GM23338 (cell line): ENCODE measurements at places on chromosomes 12 and 14.
A peak's percentile ranks its signal among the peaks of the same experiment; 100 is the strongest.

DNA sequence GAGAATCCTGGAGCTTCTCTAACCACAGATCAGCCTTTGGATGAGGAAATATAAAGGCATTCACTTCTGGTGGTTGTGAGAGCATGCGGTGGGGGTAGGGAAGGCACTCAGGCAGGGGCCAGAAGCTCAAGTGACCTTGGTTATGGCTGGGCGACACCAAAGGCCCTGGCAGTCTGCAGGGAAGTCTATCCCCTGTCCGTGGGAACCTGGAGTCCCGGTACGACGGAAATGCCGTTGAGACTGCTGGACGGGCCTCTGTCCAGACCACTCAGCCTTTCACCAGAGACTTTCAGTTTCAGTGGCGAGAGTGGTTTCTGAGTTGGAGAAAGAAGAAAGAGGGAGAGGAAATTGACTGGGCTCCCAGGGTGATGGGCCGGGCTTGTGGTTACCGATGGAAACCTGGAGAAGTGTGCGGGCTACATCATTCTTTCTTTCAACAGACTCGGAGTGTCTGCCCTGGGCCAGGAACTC, 20.9 kb downstream of the ISCA2 start:
- H3K27ac ChIP-seq: no peak overlapping the region
- no peaks in the 10 kb centered on the region for H3K36me3 ChIP-seq
- no peaks in the 10 kb centered on the region for H3K27me3 ChIP-seq
- H3K4me3 ChIP-seq: no peak overlapping the region
- H3K4me1 ChIP-seq: no peaks in the 10 kb centered on the region

DNA sequence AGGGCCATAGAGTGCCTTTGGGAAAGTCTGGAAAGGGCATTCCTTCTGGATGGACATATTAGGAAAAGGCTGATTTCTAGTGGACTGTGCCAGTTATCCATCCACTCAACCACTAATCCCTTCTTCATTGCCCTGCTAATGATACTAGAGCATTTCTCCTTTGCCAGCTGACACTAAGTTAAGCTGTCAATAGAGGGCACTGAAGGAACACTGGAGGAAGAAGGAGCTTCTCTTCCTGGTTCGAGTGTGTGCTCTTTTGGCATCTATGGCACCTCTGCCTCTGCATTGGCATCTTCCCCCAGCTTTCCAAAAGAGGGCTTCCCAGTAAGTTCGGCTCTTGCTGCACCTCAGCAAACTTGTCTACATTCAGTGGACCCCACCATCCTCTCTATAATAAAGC, 165.4 kb downstream of the DERA start:
- no peak overlapping the region for H3K27ac ChIP-seq
- DNase-seq: peak; percentile 78
- no peaks in the 10 kb centered on the region for H3K36me3 ChIP-seq
- no peaks in the 10 kb centered on the region for H3K27me3 ChIP-seq
- no peak overlapping the region for H3K4me3 ChIP-seq

DNA sequence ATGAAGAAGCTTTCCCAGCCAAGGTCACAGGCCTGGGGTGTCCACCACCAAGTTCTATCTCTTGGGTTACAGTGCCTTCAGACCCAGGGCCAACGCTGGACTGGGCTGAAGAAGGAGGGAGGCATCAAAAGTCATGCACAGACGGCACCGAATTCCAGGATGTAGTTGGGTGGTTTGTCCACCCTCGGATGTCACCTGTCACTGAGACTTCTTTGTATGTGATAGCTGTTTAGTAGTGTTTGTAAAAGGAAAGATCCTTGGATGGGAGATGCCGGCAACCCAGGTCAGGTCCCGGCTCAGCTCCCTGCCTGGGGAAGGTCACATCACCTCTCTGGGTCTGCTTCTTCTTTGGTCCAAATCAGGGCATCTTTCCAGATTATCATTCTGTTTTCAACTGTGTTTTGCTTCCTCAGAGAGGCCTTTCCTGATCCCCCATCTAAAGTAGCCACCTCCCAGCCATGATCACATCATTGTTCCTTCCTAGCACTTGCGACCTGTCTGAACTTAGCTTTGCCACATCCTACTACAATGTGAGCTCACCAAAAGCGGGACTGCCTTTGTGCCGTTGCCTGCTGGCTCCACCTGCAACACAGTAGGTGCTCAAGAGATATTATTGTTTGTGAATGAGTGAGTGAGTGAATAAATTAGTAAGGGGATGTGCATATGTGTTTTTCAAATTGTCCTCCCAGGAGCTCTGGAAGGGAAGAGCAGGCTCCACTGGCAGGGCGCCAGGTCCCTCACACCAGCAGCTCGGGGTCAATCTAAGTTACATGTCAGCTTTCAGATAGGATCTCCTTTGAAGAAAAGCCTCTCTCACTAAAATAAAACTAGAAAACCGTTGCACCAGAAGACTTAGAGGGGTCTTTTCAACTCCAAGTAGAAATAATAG, 2.1 kb downstream of the TSPAN11 start:
- H3K4me3 ChIP-seq: no peak overlapping the region
- peaks cover 38% of the 10 kb centered on the region for H3K27me3 ChIP-seq
- H3K4me1 ChIP-seq: peaks cover 14% of the 10 kb centered on the region
- DNase-seq: no peak

GRCh38 chr12:122747224-122748135, 5.1 kb upstream of the DENR start:
- no peak for DNase-seq
- no peaks in the 10 kb centered on the region for H3K36me3 ChIP-seq
- no peak overlapping the region for H3K27ac ChIP-seq
- peaks cover 3% of the 10 kb centered on the region; the same call in 1 of the 2 replicates for H3K4me1 ChIP-seq
- H3K27me3 ChIP-seq: no peaks in the 10 kb centered on the region

DNA sequence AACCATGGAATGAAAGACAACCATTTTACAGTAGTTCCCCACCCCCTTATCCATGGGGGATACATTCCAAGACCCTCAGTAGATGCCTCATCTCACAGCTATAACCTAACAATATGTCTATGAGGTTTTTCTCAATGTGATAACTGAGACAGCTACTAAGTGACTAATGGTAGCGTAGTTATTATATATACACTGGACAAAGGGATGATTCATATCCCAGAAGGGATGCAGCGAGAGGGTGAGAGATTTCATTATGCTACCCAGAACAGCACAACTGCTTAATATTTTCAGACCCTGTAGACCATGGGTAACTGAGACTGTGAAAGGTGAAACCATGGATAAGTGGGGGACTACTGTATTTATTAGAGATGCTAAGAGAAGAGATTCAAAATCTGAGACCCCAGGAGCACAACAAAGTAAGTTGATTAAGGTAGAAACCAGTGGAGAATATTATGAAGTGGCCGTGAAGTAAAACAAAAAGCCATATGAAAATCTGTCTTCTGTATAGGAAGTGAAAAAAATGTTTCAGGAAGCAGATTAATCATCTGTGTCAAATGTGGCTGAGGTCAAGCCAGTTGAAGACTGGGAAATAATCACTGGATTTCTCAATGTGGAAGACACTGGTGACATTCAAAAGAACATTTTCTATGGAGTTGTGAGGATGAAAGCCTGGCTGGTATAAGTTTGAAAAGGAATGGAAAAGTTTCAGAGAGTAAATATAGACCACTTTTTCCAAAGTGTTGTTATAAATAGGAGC, 77.2 kb downstream of the RPL10L start:
- H3K27ac ChIP-seq: no peak overlapping the region
- H3K27me3 ChIP-seq: no peaks in the 10 kb centered on the region
- no peak overlapping the region for H3K4me3 ChIP-seq
- no peaks in the 10 kb centered on the region for H3K4me1 ChIP-seq
- no peak for DNase-seq

DNA sequence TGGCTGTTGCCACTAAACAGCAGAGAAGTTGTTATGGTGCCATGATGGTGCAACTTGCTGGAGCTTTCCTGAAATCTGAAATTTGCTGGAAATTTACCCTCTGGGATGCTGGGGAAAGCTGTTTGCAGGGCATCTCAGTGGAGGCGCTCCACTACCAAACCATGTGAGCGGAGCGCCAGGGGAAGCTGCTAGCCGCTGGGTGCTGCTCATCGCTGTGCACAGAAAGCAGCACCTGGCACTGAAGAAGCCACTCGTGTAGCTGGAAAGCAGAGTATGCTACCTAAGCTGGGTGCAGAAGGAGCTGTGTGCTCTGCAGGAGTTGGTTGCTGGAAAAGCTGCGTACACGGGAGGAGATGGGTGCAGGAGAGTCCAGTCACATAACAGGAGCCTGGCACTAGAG, 53.0 kb downstream of the MSRB3 start:
- H3K27ac ChIP-seq: no peak overlapping the region
- DNase-seq: no peak
- H3K27me3 ChIP-seq: no peaks in the 10 kb centered on the region
- H3K4me1 ChIP-seq: peaks cover 9% of the 10 kb centered on the region; the same call in 1 of the 2 replicates

- no peak for DNase-seq
- H3K27me3 ChIP-seq: no peaks in the 10 kb centered on the region
- peaks cover 9% of the 10 kb centered on the region; the same call in 1 of the 2 replicates for H3K4me1 ChIP-seq
- H3K36me3 ChIP-seq: no peaks in the 10 kb centered on the region
- no peak overlapping the region for H3K4me3 ChIP-seq
Observed at GRCh38 chr12:132764231-132764630, 2.6 kb upstream of the ANKLE2 start.

DNA sequence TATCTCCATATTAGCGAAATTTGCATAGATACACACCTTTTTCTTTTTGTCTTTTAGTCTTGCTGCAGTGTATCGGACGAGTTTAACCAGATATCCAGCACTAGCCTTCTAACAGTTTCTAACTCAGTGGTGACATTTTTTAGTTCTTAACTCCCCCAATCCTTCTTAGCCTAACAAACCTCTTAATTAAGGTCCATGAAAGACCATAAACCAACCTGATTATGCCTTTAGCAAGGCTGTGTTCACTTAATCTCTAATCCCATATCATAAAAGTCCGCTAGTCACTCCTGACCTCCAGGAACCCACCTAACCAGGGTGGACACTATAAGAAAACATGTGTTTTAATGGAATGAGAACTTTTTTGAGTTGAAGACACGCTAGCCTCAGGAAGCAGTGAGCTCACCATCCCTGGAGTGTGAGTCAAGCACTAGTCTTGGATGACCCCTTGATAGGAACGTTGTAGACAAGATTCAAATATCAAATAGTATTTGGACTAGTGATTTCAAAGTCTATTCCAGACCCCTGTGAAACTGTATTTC, 9.5 kb downstream of the CDKN1B start:
- H3K27me3 ChIP-seq: peaks cover 25% of the 10 kb centered on the region
- peaks cover 24% of the 10 kb centered on the region for H3K4me1 ChIP-seq
- no peak overlapping the region for H3K27ac ChIP-seq
- H3K4me3 ChIP-seq: peak overlapping the region; percentile 61

DNA sequence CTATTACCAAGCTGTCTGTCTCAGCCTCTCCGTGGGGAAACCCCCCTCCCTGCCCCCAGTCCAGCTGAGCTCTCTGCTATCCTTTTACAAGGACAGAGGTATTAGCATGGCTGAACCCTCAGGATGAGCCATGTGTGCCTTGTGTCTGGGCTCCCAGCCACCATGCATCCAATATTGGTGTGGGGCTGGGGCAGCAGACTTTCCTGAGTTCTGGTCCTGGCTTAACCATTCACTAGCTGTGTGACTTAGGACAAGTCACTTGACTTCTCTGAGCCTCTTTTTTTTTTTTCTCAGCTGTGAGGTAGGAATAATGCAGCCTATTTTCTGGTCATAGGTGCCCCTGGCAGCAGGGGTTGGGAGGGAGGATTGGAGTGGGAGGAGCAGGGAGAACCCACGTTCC, 17.1 kb upstream of the CYP46A1 start:
- H3K4me3 ChIP-seq: no peak overlapping the region
- no peaks in the 10 kb centered on the region for H3K27me3 ChIP-seq
- no peak for DNase-seq

DNA sequence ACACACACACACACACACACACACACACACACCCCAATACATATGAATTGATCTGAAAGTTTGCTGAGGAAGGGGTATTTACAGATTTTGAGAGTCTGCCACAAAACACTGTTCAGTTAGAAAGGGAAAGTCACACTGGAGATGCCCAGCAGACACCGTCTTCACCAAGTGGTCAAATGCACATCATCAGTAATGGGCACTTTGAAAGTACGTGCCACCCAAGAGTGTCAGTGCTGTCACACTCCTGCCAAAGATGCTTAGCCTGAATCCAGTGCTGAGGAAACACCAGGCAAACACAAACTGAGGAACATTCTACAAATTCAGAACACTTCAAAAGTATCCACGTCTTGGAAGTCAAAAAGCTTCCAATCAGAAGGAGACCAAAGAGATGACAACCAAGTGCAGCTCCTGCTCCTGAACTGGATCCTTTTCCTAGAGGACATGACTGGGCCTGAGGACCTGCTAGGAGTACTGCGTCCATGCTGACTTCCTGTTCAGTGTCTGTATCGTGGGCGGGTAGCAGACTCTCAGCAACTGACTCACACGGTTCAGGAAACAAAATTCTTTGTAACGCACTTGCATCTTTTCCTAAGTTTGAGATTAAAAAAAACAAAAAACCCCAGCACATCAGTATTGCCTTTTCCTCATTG, 18.6 kb downstream of the PSMC1 start:
- H3K4me1 ChIP-seq: no peaks in the 10 kb centered on the region
- no peaks in the 10 kb centered on the region for H3K27me3 ChIP-seq
- H3K4me3 ChIP-seq: no peak overlapping the region

- H3K4me1 ChIP-seq: no peaks in the 10 kb centered on the region
- DNase-seq: no peak
- no peaks in the 10 kb centered on the region for H3K27me3 ChIP-seq
- no peak overlapping the region for H3K27ac ChIP-seq
- no peaks in the 10 kb centered on the region for H3K36me3 ChIP-seq
Observed at GRCh38 chr14:34858765-34859164, 16.4 kb downstream of the BAZ1A start.

GRCh38 chr14:35519986-35520385, 14.0 kb upstream of the INSM2 start:
- no peaks in the 10 kb centered on the region for H3K4me1 ChIP-seq
- H3K36me3 ChIP-seq: no peaks in the 10 kb centered on the region
- no peak overlapping the region for H3K4me3 ChIP-seq
- no peaks in the 10 kb centered on the region for H3K27me3 ChIP-seq
- H3K27ac ChIP-seq: no peak overlapping the region
